ENCODE measurements at places on chromosomes 7 and 10.

GRCh38 chr7:156580036-156580435 is 60.5 kb upstream of the RNF32 start:
- no peak for DNase-seq

GRCh38 chr10:62594093-62594520 is 210.4 kb upstream of the ADO start:
- no peak for DNase-seq

GRCh38 chr7:82423446-82423845 is 20.1 kb downstream of the CACNA2D1 start:
- no peak for DNase-seq

DNA sequence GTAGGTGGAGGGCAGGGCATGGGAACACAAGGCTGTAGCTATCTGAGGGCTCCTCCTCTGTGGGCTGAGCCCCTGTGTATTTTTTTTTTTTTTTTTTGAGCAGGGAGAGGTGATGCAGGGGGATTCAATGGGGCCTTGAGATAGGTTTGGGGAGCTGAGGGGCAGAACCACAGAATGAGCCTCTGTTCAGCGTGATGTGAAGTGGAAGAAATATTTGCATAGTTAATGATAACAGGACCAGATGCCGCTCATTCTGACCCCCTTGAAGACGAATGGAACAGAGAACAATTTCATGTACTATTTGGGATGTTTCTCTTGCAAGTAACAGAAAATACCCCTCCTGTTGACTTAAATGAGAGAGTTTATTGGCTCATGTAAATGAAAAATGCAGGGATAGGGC is 69.7 kb upstream of the EMX2 start:
- no peak for DNase-seq

GRCh38 chr7:73433924-73434700 is 534 bp downstream of the FZD9 start:
- no peak for DNase-seq

DNA sequence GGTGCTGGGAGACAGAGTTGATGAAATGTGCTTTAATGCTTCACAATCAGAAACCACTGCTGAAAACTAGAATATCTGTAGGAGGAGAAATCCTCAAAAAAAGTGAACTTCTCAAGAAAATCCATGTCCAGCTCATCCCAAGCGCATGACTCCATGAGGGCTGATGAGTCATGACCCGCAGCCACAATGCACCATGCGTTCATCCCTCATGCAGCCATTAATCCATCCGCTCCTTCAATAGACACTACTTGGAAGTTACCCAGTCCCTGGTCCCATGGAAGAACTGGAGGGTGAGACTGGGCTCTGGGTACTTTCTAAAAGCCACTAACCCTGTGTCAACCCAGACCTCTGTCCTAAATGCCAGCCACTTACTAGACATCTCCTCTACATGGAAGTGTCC is 24.4 kb downstream of the TMEM273 start:
- DNase-seq = no peak

- DNase-seq = no peak
These were observed 58.7 kb upstream of the COMTD1 start for GRCh38 chr10:75294518-75294865.

DNA sequence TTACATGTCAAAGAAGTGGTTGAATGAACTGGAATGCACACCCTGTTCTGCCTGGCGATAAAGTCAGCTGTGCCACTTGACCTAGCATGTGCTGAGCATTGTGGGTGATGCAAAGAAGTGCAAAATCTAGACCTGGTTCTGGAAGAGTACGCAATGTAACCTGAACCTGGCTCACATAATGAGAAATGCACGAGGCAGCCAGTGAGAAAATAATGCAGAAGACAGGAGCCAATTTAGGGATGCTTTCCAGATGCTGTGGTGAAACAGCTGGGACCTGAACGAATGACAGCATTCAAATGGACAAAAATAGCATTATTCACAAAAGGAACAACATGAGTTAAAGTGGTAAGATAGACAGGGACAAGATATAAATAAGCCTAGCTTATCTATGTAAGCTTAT is 402.6 kb downstream of the SORCS1 start:
- DNase-seq = no peak

DNA sequence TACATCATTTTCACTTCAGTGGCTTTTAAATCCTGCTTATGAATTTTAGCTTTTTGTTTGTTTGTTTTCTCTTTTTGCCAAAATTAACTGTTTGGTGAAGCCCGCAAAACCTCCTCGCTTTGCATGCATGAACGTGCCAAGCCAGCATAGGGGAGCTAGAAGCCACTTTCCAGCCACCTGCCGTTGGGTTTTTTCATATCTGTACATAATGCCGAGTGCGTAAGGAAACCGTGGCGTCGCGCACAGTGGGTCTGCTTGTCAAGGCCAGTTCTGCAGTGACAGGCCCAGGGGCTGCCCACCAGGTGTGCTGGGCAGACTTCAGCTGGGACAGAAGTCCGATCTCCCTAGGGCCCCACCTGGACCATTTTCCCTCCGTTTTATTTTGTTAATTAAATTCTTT is 41.1 kb downstream of the WIPI2 start:
- DNase-seq = no peak

All from coronary artery (tissue), 2 donors.